ENCODE measurements at places on chromosomes 12 and 14. TPM values are rescaled to one million over a fixed set of nuclear protein-coding genes. Genes with fewer than 3 reads are reported as not detected.
A peak's percentile ranks its signal among the peaks of the same experiment; 100 is the strongest.

DNA sequence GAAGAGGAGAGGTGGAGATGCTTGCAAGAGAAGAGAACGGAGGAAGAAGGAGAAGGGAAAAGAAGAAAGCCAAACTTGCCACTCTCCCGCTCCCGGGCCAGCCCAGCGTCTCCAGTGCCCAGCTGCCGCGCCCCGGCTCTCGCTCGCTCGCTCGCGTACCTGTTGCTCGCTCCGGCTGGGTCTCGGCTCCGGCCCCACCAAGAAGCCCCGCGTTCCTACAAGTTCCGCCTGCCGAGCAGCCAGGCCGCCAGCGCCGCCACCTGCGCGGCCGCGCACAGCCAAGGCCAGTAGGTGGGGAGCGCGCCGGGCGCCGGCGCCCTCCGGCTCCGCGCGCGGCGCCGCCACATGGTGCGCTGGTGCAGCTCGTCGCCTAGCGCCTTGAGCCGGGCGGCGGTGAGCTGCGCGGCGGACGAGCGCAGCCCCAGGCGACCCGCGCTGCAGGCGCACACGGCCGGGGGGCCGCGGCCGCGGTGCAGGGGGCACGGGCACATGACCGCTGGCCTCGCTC lies 370 bp downstream of the HRK start:
- no peak overlapping the region for H3K27ac ChIP-seq
- H3K4me1 ChIP-seq = peaks cover 14% of the 10 kb centered on the region
- peak; percentile 14 for DNase-seq
- H3K27me3 ChIP-seq = peaks cover 69% of the 10 kb centered on the region

GRCh38 chr12:124053851-124054250 lies 80.8 kb downstream of the ZNF664 start:
- no peaks in the 10 kb centered on the region for H3K4me1 ChIP-seq
- H3K4me3 ChIP-seq = no peak overlapping the region
- DNase-seq = no peak
- H3K27me3 ChIP-seq = peaks cover 2% of the 10 kb centered on the region
- no peaks in the 10 kb centered on the region for H3K36me3 ChIP-seq

GRCh38 chr14:44448951-44449358 lies 58.1 kb downstream of the FSCB start:
- H3K4me3 ChIP-seq = no peak overlapping the region
- no peaks in the 10 kb centered on the region for H3K4me1 ChIP-seq
- H3K36me3 ChIP-seq = no peaks in the 10 kb centered on the region
- H3K27ac ChIP-seq = no peak overlapping the region
- no peaks in the 10 kb centered on the region for H3K27me3 ChIP-seq

DNA sequence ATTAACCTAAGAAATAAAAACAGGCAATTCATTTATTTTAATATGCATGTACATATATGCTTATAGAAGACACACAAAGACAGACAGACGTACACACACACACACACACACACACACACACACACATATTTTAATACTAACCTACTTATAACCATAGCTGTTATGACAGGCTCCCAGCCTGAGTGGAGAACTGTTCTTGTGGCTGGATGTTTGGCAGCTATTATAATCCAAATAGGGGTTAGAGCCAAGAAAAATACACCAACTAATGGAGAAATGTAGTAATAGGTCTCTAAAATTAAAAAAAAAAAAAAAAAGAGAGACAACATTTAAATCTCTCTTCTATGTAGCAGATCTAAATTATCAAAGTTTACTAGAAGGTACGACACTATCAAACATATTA lies 91.8 kb downstream of the SLC41A2 start:
- DNase-seq = no peak
- no peak overlapping the region for H3K27ac ChIP-seq
- H3K36me3 ChIP-seq = no peaks in the 10 kb centered on the region
- no peak overlapping the region for H3K4me3 ChIP-seq

The ACRBP gene
- total RNA-seq = 1.5 TPM

- no peak overlapping the region for H3K27ac ChIP-seq
- DNase-seq = no peak
- no peak overlapping the region for H3K4me3 ChIP-seq
Observed at GRCh38 chr14:62697461-62697860, 347.8 kb downstream of the KCNH5 start.

DNA sequence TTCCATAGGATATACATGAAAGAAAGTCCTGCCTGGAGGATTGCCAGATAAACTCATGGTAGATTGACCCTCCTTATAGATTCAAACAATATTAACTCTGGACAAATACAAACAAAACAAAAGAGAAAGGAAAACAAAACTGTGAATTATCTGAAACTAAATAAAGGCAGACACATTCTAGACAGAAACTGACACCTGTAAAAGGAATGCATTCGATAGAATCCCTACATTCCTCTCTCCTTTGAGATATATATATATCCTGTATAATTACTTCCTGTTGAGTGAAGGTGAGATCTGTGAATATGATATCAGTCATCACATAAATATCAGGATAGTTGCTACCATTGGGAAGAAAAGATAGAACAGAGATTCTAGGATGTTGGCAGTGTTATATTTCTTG lies 948.4 kb upstream of the ATXN7L3B start:
- DNase-seq = no peak
- H3K27ac ChIP-seq = no peak overlapping the region
- no peaks in the 10 kb centered on the region for H3K27me3 ChIP-seq
- no peaks in the 10 kb centered on the region for H3K36me3 ChIP-seq

DNA sequence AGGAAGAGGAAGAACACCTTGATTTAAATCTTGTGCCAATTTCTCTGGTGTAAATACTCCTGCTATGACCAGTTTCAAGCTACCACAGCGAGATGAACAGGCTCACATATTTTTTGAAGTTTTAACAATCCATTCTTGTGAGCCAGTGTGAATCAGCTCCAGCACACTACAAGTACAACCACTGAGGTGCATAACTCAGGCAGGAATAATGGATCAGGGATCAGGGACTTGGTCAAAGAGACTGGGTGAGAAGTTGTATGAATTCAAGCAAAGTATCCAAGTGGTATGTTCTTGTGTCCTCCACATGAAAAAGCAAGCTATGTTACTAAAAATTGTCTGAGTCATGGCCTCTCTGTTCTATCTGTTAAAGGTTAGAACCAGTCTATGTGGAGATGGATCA lies 35.2 kb upstream of the KITLG start:
- no peak overlapping the region for H3K4me3 ChIP-seq
- H3K4me1 ChIP-seq = no peaks in the 10 kb centered on the region
- DNase-seq = no peak
